ENCODE measurements at places on chromosomes 1 and 21.
A peak's percentile ranks its signal among the peaks of the same experiment; 100 is the strongest.

DNA sequence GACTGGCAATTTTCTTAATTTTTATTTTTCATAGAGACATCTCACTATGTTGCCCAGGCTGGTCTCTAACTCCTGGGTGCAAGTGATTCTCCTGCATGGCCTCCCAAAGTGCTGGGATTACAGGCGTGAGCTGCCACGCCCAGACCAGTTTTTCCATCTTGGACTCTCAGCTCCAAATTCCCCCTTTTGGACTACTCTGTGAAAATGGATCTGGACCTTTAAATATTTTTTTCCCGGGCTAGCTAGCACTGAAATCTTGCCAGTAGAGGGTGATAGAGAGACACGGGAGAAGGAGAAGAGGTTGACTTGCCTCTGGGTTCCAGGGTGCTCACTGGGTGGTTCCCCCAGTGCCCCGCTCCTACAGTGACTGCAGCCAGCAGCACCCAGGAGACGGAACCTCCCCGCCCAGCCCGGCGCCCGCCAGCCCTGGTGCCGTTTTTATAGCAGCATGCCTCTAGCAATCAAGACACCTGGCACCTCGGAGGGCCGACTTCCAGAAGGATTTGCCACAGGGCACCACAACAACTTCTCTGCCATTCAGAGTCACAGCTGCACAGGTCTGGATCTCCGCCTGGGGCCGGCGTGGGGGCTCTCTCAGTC is 34.7 kb upstream of the SCCPDH start:
- DNase-seq, result peak; percentile 49
- peaks cover 19% of the 10 kb centered on the region for H3K36me3 ChIP-seq
- no peak overlapping the region for H3K27ac ChIP-seq

GRCh38 chr1:209723756-209724693 is 19.4 kb downstream of the HSD11B1 start:
- H3K36me3 ChIP-seq, result no peaks in the 10 kb centered on the region
- H3K27me3 ChIP-seq, result no peaks in the 10 kb centered on the region
- DNase-seq, result no peak
- no peak overlapping the region for H3K27ac ChIP-seq

DNA sequence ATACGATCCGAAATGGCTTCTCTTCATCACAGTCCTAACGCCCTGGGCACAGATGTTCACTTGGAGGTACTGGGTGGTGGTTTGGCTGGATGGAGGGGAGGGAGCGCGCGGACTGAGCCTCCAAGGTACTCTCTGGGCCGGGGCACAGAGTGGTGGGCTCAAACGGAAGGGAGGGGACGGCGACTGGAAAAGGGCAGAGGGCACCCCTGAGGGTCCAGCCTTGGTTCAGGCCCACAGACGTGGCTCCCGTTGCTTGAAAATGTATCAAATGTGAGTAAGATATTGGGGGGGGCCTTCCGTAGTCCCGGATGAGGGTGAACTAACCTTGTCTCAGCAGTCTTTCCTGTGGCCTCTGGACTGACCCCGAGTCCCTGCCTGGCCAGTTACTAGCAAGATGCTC is 463 bp downstream of the IL12RB2 start:
- no peak overlapping the region for H3K27ac ChIP-seq
- no peaks in the 10 kb centered on the region for H3K36me3 ChIP-seq
- peaks cover 55% of the 10 kb centered on the region for H3K27me3 ChIP-seq
- DNase-seq, result peak; percentile 35
- H3K4me3 ChIP-seq, result peak overlapping the region; percentile 87
- peaks cover 7% of the 10 kb centered on the region for H3K4me1 ChIP-seq

DNA sequence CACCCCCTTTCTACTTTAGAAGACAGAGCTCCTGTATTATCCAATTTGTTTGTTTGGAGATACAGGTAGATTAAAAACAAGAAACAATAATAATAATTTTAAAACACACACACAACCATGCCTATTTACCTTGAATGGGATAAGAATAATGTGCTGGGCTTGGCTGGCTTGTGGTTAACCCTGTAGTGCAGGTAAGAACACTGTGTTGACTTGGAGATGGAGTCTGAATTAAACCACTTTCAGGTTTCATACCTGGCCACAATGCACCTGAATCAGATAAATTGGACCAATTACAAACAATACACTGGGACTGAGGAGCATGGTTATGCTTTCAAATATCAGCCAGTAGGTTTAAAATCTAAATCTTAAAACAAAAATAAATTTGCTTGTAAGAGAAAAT is 60.8 kb downstream of the EYA3 start:
- no peak overlapping the region for H3K4me3 ChIP-seq
- H3K27me3 ChIP-seq, result no peaks in the 10 kb centered on the region
- H3K36me3 ChIP-seq, result no peaks in the 10 kb centered on the region
- H3K27ac ChIP-seq, result no peak overlapping the region
- no peaks in the 10 kb centered on the region for H3K4me1 ChIP-seq

GRCh38 chr1:47756411-47756810 is 240.8 kb downstream of the TRABD2B start:
- no peaks in the 10 kb centered on the region for H3K36me3 ChIP-seq
- peaks cover 12% of the 10 kb centered on the region for H3K4me1 ChIP-seq
- H3K4me3 ChIP-seq, result no peak overlapping the region
- no peak for DNase-seq
- peaks cover 27% of the 10 kb centered on the region for H3K27me3 ChIP-seq
- H3K27ac ChIP-seq, result no peak overlapping the region

GRCh38 chr21:42027822-42028765 is 17.9 kb upstream of the ZBTB21 start:
- H3K4me1 ChIP-seq, result no peaks in the 10 kb centered on the region
- H3K27ac ChIP-seq, result no peak overlapping the region
- no peaks in the 10 kb centered on the region for H3K36me3 ChIP-seq
- no peak overlapping the region for H3K4me3 ChIP-seq
- DNase-seq, result no peak

- no peaks in the 10 kb centered on the region for H3K27me3 ChIP-seq
- no peak for DNase-seq
- H3K27ac ChIP-seq, result no peak overlapping the region
Measured at GRCh38 chr1:73674945-73675561, 522.9 kb downstream of the LRRIQ3 start.

GRCh38 chr21:43287111-43287760 is 118.4 kb downstream of the CRYAA start:
- no peak for DNase-seq
- H3K4me1 ChIP-seq, result no peaks in the 10 kb centered on the region
- H3K4me3 ChIP-seq, result no peak overlapping the region

- H3K36me3 ChIP-seq, result peaks cover 9% of the 10 kb centered on the region
- no peak for DNase-seq
- H3K4me3 ChIP-seq, result no peak overlapping the region
- peaks cover 21% of the 10 kb centered on the region for H3K4me1 ChIP-seq
Measured at GRCh38 chr1:239858057-239858456, 233.6 kb upstream of the FMN2 start.

DNA sequence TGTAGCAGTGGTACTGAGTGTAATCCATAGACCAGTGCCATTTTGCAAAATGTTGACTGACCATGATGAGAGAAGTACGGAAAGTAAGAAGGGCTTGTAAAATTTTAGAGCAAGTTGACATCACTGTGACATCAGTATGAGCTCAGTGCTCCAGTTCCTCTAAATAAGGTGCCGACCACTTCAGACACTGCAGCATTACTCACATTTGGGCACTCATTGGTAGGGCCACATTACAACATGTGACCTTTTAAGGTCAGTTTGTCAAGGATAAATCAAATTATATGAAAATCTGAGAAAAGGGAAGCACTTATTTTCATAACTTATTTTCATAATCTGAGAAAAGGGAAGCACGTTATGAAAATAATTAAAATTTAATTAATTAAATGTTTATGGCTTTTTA is 128.0 kb upstream of the ERG start:
- no peak overlapping the region for H3K27ac ChIP-seq
- DNase-seq, result no peak
- no peaks in the 10 kb centered on the region for H3K27me3 ChIP-seq
- peaks cover 26% of the 10 kb centered on the region for H3K4me1 ChIP-seq
- peaks cover 11% of the 10 kb centered on the region for H3K36me3 ChIP-seq

GRCh38 chr1:107990606-107991005 is 25.6 kb upstream of the VAV3 start:
- H3K36me3 ChIP-seq, result no peaks in the 10 kb centered on the region
- H3K4me1 ChIP-seq, result no peaks in the 10 kb centered on the region
- no peak overlapping the region for H3K27ac ChIP-seq

GRCh38 chr1:50497007-50497406 is 73.8 kb upstream of the DMRTA2 start:
- H3K27ac ChIP-seq, result no peak overlapping the region
- H3K36me3 ChIP-seq, result peaks cover 24% of the 10 kb centered on the region
- H3K4me3 ChIP-seq, result no peak overlapping the region
- H3K4me1 ChIP-seq, result no peaks in the 10 kb centered on the region
- H3K27me3 ChIP-seq, result no peaks in the 10 kb centered on the region
- DNase-seq, result no peak

DNA sequence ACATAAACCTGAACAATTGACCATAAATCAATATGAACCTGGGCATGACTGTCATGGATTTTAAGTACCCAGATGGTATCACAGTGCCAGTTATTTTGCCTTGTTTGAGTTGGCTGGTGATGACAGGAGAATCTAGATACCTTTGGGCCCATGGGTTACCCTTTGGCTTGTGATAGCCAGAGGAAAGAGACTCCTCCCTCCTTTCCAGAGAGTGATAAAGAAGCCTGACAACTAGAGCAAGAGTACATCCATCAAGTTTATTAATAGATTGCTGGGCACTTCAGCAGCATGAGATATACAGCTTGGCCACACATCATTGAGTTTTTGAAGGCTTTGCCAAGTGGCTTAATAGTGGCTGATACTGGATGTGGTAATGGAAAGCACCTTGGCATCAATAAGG is 6.6 kb upstream of the FMO3 start:
- peaks cover 5% of the 10 kb centered on the region for H3K4me1 ChIP-seq
- no peaks in the 10 kb centered on the region for H3K27me3 ChIP-seq
- no peaks in the 10 kb centered on the region for H3K36me3 ChIP-seq
- no peak for DNase-seq
- no peak overlapping the region for H3K27ac ChIP-seq
- no peak overlapping the region for H3K4me3 ChIP-seq

DNA sequence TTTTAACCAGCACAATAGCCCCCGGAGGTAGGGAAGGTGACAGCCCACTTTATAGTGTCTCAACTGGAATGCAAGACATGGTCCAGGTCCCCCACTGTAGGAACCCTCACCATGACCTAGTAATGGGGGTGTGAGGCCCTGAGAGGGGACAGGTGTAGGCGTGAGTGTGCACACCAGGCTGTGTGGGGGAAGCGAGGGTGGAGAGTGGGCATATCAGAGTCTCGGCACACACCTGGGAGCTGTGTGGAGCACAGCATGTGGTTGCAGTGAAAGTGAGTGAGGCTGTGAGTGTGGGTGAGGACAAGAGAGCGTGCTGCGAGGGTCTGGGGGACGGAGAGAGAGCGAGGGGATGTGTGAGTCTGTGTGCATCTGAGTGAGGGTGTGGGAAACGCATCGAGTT is 17.1 kb upstream of the RSPO1 start:
- H3K4me3 ChIP-seq, result no peak overlapping the region
- H3K27ac ChIP-seq, result no peak overlapping the region
- peaks cover 3% of the 10 kb centered on the region for H3K27me3 ChIP-seq
- H3K36me3 ChIP-seq, result no peaks in the 10 kb centered on the region
- no peaks in the 10 kb centered on the region for H3K4me1 ChIP-seq
- no peak for DNase-seq
